Effector memory CD8-positive, alpha-beta T cell (primary cell): ENCODE measurements at places on chromosomes 7 and 10.

- H3K4me3 ChIP-seq: no peak overlapping the region
- H3K27me3 ChIP-seq: peaks cover 4% of the 10 kb centered on the region
- no peak overlapping the region for H3K27ac ChIP-seq
These were observed 698.9 kb downstream of the GRID1 start for GRCh38 chr10:85667638-85668233.

DNA sequence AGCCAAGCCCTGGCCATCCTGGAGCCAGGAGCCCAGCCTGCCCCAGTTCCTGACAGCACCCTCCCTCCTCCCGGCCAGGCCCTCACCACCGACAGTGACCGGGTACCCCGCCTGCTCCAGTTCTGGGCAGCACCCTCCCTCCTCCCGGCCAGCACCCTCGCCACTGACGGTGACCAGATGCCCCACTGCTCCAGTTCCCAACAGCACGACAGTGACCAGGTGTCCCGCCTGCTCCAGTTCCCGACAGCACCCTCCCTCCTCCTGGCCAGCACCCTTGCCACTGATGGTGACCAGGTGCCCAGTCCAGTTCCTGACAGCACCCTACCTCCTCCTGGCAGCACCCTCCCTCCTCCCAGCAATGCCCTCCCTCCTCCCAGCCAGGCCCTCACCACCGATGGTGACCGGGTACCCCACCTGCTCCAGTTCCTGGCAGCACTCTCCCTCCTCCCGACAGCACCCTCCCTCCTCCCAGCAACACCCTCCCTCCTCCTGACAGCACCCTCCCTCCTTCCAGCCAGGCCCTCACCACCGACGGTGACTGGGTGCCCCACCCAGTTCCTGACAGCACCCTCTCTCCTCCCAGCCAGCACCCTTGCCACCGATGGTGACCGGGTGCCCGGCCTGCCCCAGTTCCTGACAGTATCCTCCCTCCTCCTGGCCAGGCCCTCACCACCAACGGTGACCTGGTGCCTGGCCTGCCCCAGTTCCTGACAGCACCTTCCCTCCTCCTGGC lies 40.3 kb downstream of the VIPR2 start:
- peaks cover 12% of the 10 kb centered on the region for H3K4me1 ChIP-seq
- H3K27me3 ChIP-seq: no peaks in the 10 kb centered on the region
- H3K36me3 ChIP-seq: no peaks in the 10 kb centered on the region
- no peak for DNase-seq
- peak overlapping the region; percentile 46 for H3K27ac ChIP-seq
- H3K4me3 ChIP-seq: no peak overlapping the region

DNA sequence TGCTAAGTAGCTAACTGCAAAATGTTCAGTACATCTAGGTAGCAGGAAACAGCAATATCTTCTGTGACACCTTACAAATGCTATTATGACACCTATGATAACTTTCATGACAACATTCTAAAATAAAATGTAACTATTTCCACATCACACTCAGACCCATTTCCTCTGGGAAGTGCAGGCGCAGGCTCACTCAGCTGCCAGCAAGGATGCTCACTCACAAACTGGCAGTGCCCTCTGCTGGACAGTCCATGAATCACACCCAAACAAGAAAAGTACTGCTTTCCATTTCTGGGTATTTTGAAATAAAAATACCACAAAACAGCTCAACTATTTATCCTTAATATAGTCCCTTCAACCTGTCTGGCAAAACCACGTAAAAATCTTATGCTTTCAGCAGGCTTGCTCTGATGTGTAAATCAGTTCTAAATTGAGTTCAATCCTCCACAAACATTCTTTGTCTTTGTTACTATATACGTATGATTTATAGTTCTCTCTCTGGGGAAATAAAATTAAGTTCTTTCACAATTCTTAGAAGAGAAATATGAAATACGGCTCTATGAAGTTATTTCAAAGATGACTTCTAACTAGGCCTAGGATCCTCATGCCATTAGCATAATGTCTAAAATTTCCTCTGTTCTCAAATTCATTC lies 176.6 kb downstream of the PARD3 start:
- peaks cover 6% of the 10 kb centered on the region for H3K27me3 ChIP-seq

DNA sequence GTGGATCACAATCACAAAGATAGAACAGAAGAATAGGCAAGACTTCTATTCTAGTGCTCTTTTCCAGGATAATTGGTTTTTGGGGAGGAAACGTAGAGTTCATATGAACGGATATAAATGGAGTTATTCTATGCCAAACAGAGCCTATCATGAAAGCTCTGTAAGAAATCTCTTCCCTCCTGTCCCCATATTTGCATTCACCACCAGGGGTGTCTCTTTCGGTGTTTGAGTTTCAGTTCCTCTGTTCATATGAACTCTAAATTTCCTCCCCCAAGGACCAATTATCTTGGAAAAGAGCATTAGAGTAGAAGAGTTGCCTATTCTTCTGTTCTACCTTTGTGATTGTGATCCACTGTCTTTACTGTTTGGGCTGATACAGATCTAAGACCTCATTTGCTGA lies 48.3 kb upstream of the CDC14C start:
- H3K27ac ChIP-seq: no peak overlapping the region
- no peak for DNase-seq
- no peak overlapping the region for H3K4me3 ChIP-seq
- H3K36me3 ChIP-seq: no peaks in the 10 kb centered on the region

DNA sequence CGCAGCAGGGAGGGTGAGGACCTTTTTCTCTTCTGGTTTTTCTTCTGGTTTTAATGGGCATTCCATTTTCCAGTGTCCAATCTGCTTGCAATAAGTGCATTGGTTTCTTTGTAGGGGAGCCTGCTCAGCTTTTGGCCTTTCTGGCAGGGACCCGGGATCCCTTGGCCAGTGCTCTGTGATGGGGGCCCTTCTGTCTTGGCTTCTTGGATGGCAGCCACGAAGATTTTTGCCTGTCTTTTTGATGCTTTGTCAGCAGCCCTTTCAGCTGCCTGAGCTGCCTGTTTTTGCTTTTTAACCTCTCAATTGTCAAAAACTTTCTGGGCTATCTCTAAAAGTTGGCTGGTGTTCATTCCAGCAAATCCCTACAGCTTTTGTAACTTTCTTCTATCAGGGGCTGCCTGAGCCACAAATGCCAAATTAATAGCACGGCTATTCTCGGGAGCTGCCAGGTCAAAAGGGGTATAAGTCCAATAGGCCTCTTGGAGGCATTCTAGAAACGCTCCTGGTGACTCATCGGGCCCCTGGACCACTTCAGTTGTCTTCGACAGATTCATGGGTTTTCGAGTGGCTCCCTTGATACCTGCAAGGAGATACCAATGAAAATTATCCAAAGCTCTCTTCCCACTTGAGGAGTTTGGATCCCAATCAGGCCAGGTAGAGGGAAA lies 179.9 kb upstream of the MBL2 start:
- no peak overlapping the region for H3K27ac ChIP-seq
- H3K4me1 ChIP-seq: no peaks in the 10 kb centered on the region
- H3K36me3 ChIP-seq: no peaks in the 10 kb centered on the region
- DNase-seq: no peak

DNA sequence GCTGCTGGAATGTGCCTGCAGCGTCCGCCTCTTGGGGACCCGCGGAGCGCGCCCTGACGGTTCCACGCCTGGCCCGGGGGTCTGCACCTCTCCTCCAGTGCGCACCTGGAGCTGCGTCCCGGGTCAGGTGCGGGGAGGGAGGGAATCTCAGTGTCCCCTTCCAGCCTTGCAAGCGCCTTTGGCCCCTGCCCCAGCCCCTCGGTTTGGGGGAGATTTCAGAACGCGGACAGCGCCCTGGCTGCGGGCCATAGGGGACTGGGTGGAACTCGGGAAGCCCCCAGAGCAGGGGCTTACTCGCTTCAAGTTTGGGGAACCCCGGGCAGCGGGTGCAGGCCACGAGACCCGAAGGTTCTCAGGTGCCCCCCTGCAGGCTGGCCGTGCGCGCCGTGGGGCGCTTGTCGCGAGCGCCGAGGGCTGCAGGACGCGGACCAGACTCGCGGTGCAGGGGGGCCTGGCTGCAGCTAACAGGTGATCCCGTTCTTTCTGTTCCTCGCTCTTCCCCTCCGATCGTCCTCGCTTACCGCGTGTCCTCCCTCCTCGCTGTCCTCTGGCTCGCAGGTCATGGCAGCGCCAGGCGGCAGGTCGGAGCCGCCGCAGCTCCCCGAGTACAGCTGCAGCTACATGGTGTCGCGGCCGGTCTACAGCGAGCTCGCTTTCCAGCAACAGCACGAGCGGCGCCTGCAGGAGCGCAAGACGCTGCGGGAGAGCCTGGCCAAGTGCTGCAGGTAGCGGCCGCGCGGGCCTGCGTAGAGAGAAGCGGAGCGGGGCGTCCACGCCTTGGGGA lies 645 bp downstream of the SLC26A4 start:
- H3K4me3 ChIP-seq: peak overlapping the region; percentile 66
- no peaks in the 10 kb centered on the region for H3K36me3 ChIP-seq
- H3K27me3 ChIP-seq: peaks cover 53% of the 10 kb centered on the region
- DNase-seq: peak; percentile 2

GRCh38 chr7:133186060-133186459 lies 66.8 kb upstream of the EXOC4 start:
- H3K27me3 ChIP-seq: peaks cover 14% of the 10 kb centered on the region
- H3K4me1 ChIP-seq: no peaks in the 10 kb centered on the region
- no peak overlapping the region for H3K27ac ChIP-seq
- no peak for DNase-seq
- H3K36me3 ChIP-seq: no peaks in the 10 kb centered on the region
